Activated CD8-positive, alpha-beta T cell treated with anti-CD3 and anti-CD28 coated beads, Interleukin-2, amount 10 ng/mL, durations not matched to agents 7 days and 5 days (primary cell): ENCODE measurements at places on chromosomes 7 and 10.

DNA sequence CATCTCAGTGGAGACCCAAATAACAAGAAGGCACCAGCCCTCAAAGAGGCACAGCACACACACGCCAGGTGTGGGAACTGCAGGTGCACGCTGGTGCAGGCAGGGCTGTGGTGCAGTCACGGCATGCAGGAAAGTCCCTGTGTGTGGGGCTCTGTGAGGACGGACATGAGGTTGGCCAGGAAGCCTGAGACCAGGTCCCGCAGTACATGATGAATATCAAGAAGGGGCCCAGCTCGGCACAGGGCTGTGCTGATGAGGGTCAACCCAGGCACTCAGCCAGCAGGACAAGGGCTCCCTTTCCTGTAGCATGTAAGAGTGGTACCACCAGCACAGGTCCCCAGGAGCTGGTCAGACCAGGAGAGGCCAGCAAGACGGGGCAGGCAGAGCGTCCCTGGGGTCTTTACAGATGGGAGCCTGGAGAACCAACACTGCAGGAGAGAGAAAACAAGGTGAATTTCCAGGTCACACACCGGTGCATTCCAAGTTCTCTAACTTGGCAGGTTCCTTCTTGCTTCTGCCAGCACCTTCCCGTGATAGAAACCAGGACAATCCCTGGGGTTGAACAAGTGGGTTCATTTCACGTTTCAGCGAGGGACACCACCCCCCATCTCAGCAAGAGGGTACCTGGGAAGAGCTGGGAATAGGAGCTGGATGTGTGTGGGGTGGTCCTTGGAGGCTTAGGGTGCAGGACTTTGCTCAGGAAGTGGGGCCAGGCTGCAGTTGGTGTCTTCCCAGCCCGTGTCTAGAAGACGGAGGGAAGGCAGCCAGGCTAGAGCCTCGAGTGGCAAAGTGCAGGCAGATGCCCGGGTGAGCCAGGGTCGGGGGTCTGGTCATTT is 244.8 kb upstream of the TCERG1L start:
- DNase-seq, result no peak
- no peaks in the 10 kb centered on the region for H3K36me3 ChIP-seq
- peaks cover 3% of the 10 kb centered on the region for H3K4me1 ChIP-seq
- H3K27ac ChIP-seq, result no peak overlapping the region
- no peak overlapping the region for H3K4me3 ChIP-seq

GRCh38 chr10:113111900-113112853 is 162.1 kb downstream of the TCF7L2 start:
- no peaks in the 10 kb centered on the region for H3K36me3 ChIP-seq
- H3K4me3 ChIP-seq, result no peak overlapping the region
- H3K4me1 ChIP-seq, result no peaks in the 10 kb centered on the region
- DNase-seq, result no peak
- H3K27ac ChIP-seq, result no peak overlapping the region
- peaks cover 13% of the 10 kb centered on the region for H3K27me3 ChIP-seq

DNA sequence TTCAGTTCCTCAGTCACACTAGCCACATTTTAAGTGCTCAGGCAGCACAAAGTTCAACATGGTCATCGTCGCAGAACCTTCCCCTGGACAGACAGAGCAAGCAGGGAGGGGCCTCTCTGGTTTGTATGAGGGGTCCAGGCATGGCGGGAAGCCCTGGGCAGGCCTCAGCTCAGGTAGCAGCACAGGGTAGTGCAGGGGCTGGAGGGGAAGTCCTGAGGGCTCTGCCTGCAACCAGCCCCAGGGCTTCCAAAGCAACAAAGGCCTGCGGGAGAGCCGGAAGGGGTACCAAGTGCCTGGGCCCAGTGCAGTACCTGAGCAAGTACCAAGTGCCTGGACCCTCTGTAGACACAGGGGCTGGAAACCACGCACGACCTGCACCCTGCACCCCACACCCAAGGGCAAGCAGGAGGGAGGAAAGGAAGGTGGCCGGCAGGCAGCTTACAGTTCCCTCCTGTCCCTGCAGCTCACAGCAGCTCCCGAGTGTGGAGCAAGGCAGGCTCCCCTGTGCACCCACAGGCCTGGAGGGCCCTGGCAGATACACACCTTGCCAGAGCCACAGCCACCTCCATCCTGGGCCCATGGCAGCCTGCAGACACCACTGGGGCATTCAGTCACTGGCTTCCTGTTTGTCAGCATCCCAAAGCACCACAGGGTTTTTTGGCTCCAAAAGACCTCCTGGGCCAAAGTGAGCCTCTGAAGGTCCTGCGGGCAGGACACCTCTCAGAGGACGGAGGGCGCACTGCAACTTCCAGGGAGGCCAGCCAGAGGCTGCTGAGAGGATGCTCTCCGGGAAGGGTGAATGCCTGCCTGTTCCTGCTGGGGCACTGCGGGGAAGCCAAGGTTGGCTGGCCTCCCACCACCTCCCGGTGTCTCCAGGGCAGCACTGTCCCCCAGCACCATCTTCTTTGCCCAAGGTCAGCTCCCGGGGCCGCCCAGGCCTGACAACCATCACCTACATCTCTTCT is 6.5 kb upstream of the RET start:
- H3K4me3 ChIP-seq, result no peak overlapping the region
- no peaks in the 10 kb centered on the region for H3K27me3 ChIP-seq
- no peaks in the 10 kb centered on the region for H3K4me1 ChIP-seq
- H3K36me3 ChIP-seq, result no peaks in the 10 kb centered on the region
- H3K27ac ChIP-seq, result no peak overlapping the region
- DNase-seq, result no peak

DNA sequence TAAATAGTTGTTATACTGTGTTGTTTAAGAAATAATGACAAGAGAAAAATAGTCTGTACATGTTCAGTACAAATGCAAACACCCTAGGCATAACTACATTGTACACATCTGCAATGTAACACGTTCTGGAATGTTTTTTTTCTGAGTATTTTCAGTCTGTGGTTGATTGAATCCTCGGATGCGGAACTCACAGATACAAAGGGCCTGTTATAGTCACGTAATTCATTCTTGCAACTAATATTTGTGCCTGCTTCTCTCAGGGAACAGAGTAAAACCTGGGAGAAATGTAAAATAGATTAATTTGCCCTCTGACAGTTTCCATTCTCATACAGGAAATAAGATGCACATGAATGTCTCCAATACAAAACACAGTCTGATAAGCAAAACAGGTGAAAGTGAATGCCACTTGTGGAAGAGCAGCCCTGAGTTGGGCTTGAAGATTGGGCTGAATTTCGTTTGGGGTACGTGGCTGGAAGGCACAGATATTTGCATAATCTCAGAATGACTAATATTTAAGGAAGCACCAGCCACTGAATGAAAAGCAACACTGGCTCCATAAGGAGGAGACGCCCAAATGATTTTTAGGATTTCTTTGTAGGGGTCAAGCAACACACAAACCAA is 19.1 kb downstream of the DENND2A start:
- no peak overlapping the region for H3K27ac ChIP-seq
- no peaks in the 10 kb centered on the region for H3K36me3 ChIP-seq
- DNase-seq, result no peak
- no peaks in the 10 kb centered on the region for H3K4me1 ChIP-seq
- no peak overlapping the region for H3K4me3 ChIP-seq
- no peaks in the 10 kb centered on the region for H3K27me3 ChIP-seq
